ENCODE measurements at places on chromosomes 2 and 18. TPM values are rescaled to one million over a fixed set of nuclear protein-coding genes. Genes with fewer than 3 reads are reported as not detected.

Gene SLC38A11
- 2.2 TPM for total RNA-seq

Gene FAM237A
- total RNA-seq: not detected

Gene APOB
- 2,405 TPM for total RNA-seq

Gene B3GNT7
- 1.6 TPM for total RNA-seq

DNA sequence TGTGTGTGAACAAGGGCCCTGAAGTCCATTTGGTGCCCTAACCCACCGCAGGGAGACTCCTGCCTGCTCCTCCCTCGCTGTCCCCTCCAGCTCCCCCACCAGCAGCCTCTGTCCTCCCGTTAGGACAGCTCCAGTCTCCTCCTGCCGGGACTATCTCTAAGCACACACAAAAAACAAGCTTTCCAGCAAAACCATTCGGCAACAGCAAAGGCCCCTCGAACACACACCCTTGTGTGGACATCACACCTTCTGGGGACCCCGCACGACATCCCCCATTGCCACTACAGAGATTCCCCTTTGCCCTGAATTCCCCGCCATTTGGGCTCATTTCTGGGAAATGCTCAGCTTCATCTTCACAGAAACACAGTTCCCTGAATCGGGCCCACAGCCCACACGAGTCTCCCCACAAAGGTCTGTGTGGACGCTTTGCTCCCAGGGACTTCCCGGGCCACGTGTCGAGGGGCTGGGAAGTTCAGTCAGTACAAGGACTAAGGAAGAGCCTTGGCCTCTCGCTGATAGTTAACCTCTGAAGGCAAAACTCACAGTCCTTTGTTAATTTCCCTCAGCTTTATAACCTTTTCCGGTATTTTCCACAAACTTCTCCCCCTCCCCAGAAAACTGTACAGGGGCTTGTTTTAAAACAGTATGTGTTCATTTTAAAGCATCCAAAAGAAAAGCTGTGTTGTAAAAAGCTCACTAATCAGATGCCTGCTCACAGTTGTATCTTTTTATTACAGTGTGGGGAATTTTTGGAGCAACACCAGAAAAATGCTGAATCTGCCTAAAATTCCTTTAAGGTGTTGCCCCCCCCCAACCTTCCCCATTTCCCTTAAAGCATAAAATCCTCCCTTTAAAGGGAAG is 25.9 kb downstream of the SMAD7 start:
- no peak for DNase-seq

GRCh38 chr2:96489663-96490062 is 15.5 kb downstream of the NEURL3 start:
- DNase-seq: no peak

DNA sequence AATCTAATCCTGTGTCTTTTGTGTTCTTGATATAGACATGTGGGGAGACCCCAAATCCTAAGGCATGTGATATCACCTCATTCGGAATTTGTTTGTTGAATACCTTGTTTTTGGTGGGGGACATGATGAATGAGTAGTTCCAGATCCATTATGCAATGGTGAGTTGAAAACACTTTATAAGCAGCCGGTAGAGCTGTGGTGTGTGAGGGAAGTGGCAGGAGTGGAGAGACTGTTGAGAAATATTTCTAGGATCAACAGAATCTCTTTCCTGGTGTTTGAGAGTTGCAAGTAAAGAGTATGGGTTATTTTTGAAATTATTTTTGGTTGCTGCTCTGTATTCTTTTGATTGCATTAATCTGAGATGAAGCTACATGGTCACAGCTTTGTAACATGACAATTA is 34.4 kb downstream of the LHCGR start:
- no peak for DNase-seq

- no peak for DNase-seq
These were observed 53.4 kb downstream of the THADA start for GRCh38 chr2:43542285-43542933.

- DNase-seq: no peak
These were observed 92.6 kb downstream of the ACTR2 start for GRCh38 chr2:65320042-65320725.

GRCh38 chr2:26355038-26355995 is 8.7 kb upstream of the ADGRF3 start:
- no peak for DNase-seq

DNA sequence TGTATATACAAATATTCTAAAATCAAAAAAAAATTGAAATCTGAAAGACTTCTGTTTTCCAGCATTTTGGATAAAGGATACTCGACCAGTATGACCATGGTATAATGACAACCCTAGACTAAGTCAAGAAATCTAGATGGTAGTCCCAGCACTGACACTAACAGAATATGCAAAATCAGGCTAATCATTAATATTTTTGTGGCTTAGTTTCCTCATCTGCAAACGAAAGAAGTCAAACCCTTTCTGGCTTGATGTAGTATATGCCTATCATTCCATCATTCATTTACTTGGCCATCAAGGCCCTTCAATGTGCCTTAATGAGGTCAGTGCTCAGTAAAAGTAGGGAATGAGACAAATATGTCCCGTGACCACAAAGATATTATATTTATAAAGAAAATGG is 83.5 kb downstream of the NCKAP5 start:
- no peak for DNase-seq

DNA sequence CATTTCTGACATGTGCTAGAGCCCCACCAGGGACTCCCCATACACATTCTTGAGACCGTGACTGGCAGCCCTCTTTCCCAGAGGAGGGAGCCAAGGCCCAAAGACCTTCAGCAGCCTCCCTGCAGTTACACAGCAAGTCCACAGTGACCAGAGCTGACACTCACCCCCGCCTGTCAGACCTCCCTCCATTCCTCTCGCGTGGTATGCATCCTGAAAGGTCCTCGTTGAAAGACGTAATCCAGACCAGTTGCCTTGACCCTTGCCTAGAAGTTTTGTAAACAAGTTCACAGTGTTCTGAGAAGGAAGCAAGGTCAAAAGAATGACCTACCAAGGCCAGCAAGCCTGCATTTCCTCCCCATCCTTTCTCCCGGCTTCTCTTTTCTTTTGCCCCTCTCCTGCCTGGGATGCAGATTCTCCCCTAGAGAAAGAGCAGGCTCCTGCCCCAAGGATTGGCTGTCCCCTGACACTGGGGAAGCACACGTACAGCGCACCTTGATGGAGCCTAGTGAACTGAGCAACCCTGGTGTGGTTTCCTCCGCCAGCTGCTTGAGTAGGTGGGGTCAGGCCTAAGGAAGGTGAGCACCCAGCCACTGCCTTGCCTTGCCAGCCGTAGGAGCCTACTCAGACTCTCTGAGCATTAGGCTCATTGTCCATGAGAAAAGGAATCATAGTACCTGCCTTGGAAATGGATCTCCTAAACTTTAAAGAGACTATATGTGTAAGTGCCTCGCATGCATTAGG is 18.3 kb downstream of the TRIB2 start:
- no peak for DNase-seq
